PC-3 (cell line): ENCODE measurements at places on chromosomes 4 and X. TPM values are rescaled to one million over a fixed set of nuclear protein-coding genes. Genes with fewer than 3 reads are reported as not detected.
A peak's percentile ranks its signal among the peaks of the same experiment; 100 is the strongest.

ADH1A gene
- total RNA-seq = not detected in 2 replicates

GRCh38 chr4:121122661-121123060, 41.5 kb downstream of the TNIP3 start:
- no peak overlapping the region for H3K27ac ChIP-seq
- H3K4me1 ChIP-seq = no peaks in the 10 kb centered on the region
- H3K4me3 ChIP-seq = no peak overlapping the region
- DNase-seq = no peak

DNA sequence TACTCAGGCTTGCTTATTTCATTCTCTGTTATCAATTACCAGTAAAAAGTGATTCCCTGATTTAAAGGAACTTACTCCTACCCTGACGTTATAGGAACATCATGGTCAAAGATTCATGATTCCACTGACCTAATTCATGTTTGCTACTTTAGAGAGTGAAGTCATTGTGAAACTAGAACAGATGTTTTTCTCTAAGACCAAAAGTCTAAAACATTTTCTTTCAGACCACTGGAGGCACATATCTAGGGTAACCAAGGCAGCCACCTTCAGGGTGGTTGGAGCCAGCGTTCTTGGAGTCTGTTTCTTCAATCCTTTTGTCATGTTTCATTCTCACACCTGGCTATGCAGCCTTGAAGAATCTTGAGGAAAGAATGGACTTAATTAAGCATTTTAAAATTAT, 77.8 kb downstream of the GALNTL6 start:
- no peak overlapping the region for H3K27ac ChIP-seq
- no peak for DNase-seq

GRCh38 chrX:40694802-40695201, 40.5 kb downstream of the MED14 start:
- H3K27ac ChIP-seq = no peak overlapping the region
- peak; percentile 12 for DNase-seq
- peaks cover 37% of the 10 kb centered on the region for H3K36me3 ChIP-seq

DNA sequence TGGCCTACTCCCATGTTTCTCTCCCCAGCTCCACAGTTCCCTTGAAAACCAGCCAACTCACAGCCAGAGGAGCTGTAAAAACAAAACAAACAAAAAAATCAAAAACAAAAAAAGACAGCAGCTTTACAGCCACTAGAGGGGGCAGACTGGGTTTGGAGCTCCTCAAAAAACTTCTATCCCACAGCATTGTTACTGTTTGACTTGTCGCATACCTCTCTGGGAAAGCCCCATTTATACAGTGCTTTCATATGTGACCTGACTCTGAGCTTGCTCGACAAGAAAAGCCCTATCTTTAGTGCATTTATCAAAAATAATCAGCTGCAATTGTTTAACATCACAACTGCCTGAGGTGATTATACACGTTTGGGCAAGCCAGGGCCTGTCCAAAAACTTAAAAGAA, 21.6 kb downstream of the TSPAN6 start:
- DNase-seq = peak; percentile 78
- no peak overlapping the region for H3K4me3 ChIP-seq
- H3K27ac ChIP-seq = no peak overlapping the region
- no peaks in the 10 kb centered on the region for H3K27me3 ChIP-seq
- H3K4me1 ChIP-seq = no peaks in the 10 kb centered on the region

DNA sequence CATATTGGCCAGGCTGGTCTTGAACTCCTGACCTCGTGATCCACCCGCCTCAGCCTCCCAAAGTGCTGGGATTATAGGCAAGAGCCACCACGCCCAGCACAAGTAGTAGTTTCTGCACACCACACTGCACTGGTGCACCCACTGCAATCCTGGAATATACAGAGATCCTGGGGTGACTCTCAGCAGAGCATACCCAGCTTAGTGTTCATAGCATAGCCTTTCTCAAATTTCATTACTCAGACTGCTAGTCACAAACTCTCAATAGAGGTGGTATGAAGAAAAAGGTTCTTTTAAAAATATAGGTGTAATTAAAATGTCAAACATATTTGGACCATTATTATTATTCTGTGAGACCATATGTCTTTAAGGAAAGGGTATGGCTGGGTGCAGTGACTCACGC, 6.2 kb upstream of the ARHGAP10 start:
- H3K27me3 ChIP-seq = no peaks in the 10 kb centered on the region
- peak; percentile 42 for DNase-seq
- peaks cover 22% of the 10 kb centered on the region for H3K4me1 ChIP-seq
- no peak overlapping the region for H3K4me3 ChIP-seq
- no peak overlapping the region for H3K27ac ChIP-seq

GRCh38 chr4:153611679-153612078, 72.4 kb upstream of the TLR2 start:
- H3K36me3 ChIP-seq = no peaks in the 10 kb centered on the region
- peaks cover 9% of the 10 kb centered on the region; the same call in 1 of the 2 replicates for H3K4me1 ChIP-seq
- no peak overlapping the region for H3K4me3 ChIP-seq
- DNase-seq = peak; percentile 57
- H3K27ac ChIP-seq = no peak overlapping the region

DNA sequence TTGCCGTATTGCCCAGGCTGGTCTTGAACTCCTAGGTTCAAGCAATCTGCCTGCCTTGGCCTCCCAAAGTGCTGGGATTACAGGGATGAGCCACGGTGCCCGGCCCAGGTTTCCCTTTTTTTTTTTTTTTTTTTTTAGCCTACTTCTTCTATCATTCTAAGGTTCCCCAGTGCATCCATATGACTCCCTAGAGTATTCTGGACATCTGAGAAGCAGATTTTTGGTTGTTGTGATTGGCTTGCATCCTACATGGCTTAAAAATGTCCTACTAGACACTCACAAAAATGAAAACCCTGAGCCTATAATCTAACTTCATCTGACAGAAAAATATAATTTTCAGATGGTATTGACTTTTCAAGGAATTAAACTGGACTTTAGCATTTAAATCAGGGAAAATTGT, 41.7 kb downstream of the SMIM14 start:
- no peak for DNase-seq
- H3K27ac ChIP-seq = no peak overlapping the region
- H3K36me3 ChIP-seq = no peaks in the 10 kb centered on the region
- H3K4me1 ChIP-seq = no peaks in the 10 kb centered on the region

- DNase-seq = no peak
- no peaks in the 10 kb centered on the region for H3K27me3 ChIP-seq
- no peaks in the 10 kb centered on the region for H3K36me3 ChIP-seq
- H3K4me1 ChIP-seq = no peaks in the 10 kb centered on the region
Observed at GRCh38 chr4:56863441-56864139, 42.1 kb upstream of the SPINK2 start.

DNA sequence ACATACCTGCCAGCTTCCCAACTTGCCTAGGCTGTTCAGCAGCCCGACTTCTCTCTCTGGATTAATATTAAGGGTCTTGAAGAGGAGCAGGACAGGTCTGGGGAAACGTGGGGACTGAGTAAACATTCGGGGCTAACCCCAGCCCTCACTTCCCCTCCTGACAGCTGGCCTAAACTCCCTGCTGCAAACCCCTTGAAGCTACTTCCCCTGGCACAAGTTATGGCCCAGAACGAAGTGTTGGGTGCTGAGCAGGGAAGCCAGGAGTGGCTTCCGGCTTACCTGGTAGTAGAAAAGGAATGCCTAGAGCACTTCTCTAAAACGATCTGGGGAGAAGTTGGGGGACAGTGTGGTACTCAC, 200.0 kb downstream of the BCOR start:
- peak; percentile 41 for DNase-seq
- H3K27ac ChIP-seq = peak overlapping the region; percentile 90
- H3K4me3 ChIP-seq = peak overlapping the region; percentile 55; the same call in 1 of the 2 replicates
- H3K4me1 ChIP-seq = peaks cover 52% of the 10 kb centered on the region
- no peaks in the 10 kb centered on the region for H3K36me3 ChIP-seq

DNA sequence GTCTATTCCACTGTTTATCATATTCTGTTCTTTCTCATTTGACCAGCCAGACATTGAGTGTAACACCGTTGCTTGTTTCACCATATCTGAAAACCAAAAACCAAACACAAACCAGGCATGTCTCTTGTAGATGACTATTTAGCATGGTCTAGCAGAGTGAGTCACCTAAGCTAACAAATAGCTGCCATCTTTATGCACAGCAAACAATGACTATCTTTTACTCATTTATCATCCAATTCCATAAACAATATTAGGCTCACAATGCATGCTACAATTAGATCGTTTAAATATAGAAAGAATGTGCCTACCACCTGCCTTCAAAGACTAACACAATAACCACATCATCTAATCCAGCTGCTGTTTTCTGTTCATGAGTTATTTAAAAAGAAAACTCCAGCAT, 495.4 kb downstream of the PCDH19 start:
- no peaks in the 10 kb centered on the region for H3K27me3 ChIP-seq
- no peak overlapping the region for H3K4me3 ChIP-seq
- peak; percentile 37 for DNase-seq
- no peaks in the 10 kb centered on the region for H3K4me1 ChIP-seq

DNA sequence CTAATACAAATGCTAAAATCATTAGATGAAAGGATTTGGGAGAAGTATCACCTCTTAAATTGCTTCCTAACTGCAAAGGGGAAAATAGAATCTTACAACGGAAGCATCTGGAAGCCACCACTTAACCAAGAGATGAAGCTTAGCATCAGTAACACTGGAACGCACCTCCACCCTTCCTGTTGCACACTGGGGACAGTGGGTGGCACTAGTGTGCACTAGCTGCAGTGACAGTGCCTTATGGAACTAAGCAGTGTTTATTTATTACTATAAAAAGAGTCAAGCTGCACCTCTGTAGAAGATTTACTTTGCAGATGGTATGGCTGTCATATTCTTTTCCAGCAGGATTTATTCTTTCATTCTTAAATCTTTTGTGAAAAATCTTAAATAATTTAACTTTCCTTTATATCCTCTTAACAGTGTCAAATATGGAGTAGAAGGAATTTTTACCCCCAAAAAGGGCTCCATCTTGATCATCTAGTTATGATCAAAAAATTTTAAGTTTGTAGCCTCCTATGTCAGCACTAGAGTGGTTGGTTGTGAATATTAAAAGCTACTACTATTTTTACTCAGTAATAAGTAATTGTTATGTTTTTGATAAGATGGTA, 76.7 kb downstream of the SCD5 start:
- peak; percentile 52 for DNase-seq
- H3K27me3 ChIP-seq = no peaks in the 10 kb centered on the region
- H3K4me1 ChIP-seq = no peaks in the 10 kb centered on the region
- H3K36me3 ChIP-seq = no peaks in the 10 kb centered on the region
- no peak overlapping the region for H3K4me3 ChIP-seq
- H3K27ac ChIP-seq = no peak overlapping the region

DNA sequence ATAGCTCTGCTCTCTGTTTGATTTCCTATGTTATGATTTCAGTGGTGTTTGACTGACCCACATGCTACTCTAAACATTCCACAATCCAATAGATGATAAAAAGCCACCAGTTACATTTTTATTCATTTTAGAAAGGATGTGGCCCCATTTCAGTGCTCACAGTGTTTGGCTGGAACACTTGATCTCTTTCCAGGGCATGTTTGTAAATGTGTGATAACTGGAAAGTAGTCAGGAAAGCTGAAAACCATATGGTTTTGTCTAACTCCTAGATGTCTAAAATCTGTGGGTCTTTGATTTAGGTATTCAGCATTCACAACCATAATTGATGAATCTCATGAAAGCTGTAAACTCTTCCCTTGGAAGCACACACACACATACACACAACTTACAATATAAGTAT, 904.9 kb upstream of the AGA start:
- H3K4me1 ChIP-seq = no peaks in the 10 kb centered on the region
- no peaks in the 10 kb centered on the region for H3K36me3 ChIP-seq

ATOH1 gene
- not detected in 2 replicates for total RNA-seq

DNA sequence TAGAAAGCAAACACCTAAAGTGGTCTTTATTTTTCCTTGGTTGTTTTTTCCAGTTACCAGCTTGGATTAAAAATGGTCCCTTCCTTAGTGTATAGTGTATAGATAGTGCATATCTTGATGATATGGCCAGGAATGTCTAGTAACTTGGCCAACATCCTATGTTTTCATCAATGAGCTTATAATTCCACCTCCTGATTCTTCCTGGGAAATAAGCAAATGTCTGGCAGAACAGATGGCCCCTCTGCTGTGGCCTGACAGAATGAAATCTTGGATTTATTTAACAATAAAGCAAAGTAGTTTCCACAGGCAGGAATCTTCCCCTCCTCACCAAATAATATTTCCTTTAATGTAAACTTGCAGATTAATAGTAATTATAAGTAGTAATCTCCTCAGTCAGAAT, 6.1 kb downstream of the SCARB2 start:
- H3K4me3 ChIP-seq = no peak overlapping the region; the same call in 1 of the 2 replicates
- DNase-seq = no peak
- H3K27me3 ChIP-seq = no peaks in the 10 kb centered on the region
- peaks cover 39% of the 10 kb centered on the region for H3K4me1 ChIP-seq
- H3K36me3 ChIP-seq = no peaks in the 10 kb centered on the region

MAGEE1 gene
- 1.7 and 2.8 TPM in 2 replicates for total RNA-seq

GAB3 gene
- 3.1 TPM in 1 of 2 replicates, not detected in the other for total RNA-seq

DNA sequence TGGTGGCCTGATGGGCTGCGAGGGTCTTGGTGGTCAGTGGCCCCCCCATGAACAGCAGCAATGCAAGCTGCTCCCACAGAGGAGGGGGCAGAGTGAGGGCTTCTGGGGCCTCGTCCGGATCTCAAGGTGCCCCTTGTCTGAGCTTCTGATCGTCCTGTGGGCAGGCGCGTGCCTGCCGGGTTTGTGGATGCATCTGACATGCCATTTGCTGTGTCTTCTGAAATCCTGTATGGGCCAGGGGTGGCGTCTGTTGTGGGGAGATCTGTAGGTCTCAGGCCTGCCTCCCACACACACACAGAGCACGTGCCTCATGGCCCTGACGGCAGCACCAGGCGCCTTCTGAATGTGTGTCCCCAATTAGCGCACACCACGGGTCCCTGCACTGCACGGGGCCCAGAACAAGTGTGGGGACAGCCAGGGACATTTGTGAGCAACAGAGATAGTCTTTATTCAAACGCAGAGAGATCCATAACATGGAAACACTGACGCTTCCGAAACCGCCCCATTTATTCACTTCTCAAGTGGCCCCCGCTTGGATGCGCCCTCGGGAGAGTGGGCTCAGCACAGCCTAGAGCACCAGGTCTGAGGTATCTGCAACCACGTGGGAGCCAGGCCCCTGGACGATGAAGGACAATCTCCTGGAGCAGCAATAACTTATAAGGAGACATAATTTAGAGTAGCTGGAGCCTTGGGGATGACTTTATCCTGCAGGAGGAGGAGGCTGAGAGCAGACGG, 5.7 kb downstream of the SPON2 start:
- no peaks in the 10 kb centered on the region for H3K4me1 ChIP-seq
- H3K27ac ChIP-seq = no peak overlapping the region
- H3K4me3 ChIP-seq = peak overlapping the region; percentile 77; the same call in 1 of the 2 replicates
- H3K36me3 ChIP-seq = no peaks in the 10 kb centered on the region
- peaks cover 6% of the 10 kb centered on the region for H3K27me3 ChIP-seq

DNA sequence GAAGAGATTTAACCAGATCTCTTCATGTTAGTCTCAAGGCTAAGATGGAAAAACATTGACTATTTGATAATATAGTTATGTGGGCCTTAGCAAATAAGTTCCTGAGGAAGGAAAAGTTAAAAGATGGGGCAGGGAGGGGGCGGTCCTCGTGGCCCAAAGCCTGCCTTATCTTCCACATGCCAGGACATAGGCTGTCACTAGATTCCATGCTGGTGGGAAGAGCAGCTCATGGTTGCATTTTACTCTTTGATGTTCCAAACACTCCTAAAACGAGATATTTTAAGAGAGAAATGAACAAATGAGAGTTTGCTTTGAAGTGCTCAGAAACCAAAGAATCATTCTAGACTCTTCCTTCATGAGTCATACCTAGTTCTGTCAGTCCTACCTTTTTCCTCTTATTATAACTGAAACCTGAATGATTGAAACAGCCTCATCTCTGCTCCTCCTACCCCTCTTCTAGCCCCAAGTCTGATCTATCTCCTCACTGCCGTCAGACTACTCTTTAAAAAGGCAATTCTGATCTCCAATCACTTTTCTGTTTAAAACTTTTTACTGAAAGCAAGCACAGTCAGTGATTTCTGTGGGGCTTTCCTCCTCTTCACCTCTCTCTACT, 25.1 kb downstream of the RAB9B start:
- H3K4me3 ChIP-seq = no peak overlapping the region
- H3K27ac ChIP-seq = no peak overlapping the region
- H3K27me3 ChIP-seq = no peaks in the 10 kb centered on the region
